ENCODE measurements at places on chromosomes 2 and 18.

DNA sequence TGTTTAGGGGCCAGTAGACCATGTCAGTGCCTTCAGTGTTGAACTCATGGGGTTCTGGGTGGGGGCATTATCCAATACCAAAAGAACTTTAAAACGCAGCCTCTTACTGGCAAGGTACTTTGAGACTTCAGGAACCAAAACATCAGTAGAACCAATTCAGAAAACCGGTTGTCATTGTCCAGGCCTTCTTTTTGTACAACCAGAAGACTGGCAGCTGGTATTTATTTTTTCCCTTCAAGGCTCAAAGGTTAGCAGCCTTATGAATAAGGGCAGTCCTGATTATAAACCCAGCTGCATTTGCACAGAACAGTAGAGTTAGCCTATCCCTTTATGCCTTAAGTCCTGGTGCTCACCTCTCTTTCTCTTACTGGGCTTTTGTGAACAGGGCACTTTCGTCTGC, 113.8 kb upstream of the EML6 start:
- DNase-seq, result no peak

- peak; percentile 89 for DNase-seq
Observed at GRCh38 chr2:199261239-199261638, 196.5 kb downstream of the SATB2 start.

DNA sequence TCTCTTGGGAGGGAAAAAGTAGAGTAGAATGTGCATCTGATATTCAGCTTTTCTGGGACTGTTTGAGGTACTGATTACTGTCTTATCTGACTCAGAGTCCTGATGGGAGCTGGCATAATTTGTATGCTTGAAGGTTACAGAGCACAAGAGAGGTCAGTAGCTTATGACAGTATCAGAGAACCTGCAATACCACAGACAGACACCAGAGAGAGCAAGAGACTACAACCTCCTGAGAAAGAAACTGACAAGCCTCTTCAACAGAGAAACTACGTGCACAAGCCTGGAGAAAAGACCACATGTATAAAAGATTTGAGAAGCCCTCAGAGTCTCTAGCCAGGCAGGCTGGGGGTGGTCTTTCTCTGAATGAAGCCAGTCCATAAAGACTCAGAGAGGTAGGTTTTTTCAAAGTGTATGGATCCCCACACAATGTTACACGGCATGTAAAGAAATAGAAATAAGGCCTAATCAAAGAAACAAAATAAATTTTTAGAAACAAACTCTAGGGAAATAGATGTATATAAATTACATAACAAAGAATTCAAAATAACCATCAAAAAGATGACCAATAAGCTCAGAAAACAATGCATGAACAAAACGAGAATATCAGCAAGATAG, 568.3 kb downstream of the LRRTM4 start:
- peak; percentile 1 for DNase-seq

DNA sequence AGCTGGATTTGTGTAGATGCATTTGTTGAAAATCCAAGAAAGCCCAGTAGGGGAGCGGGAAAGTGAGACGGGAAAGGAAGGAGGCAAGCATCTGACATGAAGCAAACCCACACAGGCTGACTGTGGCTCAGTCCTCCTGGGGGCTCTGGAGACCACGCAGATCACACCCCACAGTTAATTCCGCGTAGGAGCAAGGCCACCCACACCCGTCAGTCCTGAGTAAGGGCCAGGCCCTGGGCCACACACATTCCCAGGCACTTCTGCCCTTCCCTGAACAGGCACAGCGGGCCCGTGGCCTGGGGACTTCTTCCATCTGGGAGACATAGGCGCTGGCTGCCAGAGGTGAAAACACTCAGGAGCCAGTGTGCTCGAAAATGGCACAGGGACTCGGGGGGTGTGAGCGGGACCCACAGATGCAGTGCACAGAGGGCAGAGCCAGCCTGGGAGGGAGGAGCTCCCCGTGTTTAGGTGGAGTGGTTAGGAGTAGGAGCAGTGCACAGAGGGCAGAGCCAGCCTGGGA, 19.4 kb upstream of the PRLH start:
- no peak for DNase-seq

- DNase-seq, result peak; percentile 56
Observed at GRCh38 chr2:10575609-10576280, 114.0 kb downstream of the NOL10 start.

- DNase-seq, result no peak
Observed at GRCh38 chr2:60855989-60856669, 25.2 kb upstream of the REL start.

DNA sequence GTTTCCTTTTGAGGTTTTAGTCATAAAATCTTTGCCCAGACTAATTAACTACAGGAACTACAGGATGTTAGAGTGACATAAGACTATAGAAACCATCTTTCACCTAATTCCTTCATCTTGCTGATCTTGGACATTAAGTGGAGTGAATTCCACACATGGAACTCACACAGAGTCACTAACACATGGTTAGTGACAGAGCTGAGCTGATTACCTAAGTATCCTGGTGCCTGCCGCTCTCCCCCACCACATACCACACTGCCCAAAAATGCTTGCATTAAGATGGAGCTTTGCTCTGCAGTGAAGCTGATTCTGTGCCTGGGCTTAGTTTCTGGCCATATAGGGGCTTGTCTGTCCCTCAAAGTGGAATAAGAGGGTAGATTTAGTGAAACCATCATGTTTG, 332.9 kb upstream of the NT5C1B start:
- DNase-seq, result no peak

DNA sequence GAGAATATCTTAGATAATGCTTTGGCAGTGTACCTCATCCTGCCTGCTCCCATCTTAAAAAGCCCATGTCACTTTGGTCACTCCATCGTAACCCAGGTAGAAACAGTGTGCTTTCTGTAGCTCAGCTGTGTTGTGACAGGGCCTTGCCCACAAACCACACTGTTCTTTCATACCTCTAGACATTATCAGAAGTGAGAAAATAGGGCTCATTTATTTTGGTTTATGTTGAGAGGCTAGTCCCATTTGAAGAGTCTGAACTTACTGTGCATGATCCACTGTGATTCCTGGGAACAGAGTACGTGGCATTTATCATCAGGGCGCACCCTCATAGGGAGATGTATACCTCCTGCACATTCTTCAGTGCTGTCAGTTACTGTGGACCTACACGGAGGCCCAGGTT, 69.7 kb downstream of the FEZ2 start:
- no peak for DNase-seq

GRCh38 chr2:117958186-117958585, 55.7 kb downstream of the CCDC93 start:
- no peak for DNase-seq
